Left ventricle myocardium superior (tissue), 1 donor: ENCODE measurements at places on chromosomes 5 and 9.

DNA sequence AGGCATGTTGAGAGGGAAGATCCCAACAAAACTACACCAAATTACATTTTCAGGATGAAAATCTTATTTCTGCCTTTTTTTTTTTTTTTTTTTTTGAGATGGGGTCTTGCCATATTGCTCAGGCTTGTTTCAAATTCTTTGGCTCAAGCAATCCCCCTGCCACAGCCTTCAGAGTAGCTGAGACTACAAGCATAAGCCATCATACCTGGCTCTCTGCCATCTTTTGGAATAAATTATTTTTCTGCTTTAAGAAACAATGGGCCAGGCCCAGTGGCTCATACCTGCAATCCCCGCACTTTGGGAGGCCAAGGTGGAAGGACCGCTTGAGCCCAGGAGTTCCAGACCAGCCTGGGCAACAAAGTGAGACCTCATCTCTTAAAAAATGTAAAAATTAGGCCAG lies 14.3 kb downstream of the AFF4 start:
- no peak for DNase-seq

DNA sequence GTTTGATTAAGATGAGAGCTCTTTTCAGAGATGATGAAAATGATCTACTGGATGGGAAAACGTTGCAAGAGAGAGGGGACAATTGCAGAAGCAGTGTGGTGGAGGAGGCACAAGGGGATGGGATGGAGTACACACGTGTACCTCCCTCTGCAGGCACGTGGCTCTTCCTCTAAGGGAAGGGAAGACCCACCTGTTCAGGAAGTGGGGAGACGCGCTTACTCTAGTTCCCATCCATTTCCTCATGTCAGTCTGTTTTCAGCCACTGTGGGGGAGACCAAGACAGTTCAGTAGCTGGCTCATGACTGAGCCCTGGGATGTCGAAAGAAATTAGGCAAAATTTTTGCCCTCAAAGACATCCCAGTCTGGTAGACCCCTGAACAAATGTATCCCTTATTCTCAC lies 619.2 kb upstream of the CLINT1 start:
- DNase-seq: no peak

DNA sequence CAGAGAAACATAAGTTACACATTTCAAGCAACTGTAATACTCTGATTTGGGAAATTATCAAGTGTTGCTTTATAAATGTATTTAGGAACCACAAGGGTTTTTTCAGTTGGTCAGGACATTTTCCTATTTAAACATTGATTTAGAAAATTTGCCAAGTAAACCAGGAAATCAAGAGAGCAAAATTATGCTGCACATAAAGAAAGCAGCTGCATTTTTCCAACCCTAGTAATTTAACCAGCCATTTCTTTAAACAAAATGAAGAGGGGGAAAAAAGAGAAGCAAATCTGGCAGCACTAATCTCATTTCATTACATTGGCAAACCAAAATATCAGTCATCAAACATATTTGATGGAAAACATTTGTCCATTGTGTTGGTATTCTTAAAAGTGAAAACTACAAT lies 271.4 kb downstream of the TLE1 start:
- DNase-seq: no peak

- no peak for DNase-seq
Measured at GRCh38 chr5:173953528-173954090, 35.4 kb upstream of the C5orf47 start.

- no peak for DNase-seq
Measured at GRCh38 chr5:124263680-124264491, 482.6 kb downstream of the ZNF608 start.

DNA sequence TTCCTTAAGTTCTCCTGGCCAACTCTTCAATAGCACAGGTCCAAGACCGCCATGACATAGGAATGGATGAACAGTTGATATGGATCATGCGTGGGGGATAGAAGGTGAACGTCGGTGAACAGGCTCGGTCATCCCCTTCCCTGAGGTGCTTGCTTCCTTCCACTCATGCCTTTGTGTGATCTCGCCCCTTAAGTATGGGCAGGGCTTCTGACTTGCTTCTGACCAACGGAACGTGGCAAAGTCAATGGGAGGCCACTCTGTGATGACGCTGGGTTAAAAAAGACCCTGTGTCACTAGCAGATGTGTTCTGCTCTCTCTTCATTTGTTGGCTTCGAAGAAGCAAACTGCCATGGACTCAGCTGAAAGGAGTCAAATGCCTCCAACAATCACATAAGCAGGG lies 240.5 kb upstream of the TUT7 start:
- no peak for DNase-seq

GRCh38 chr9:108850293-108850897 lies 5.4 kb downstream of the ACTL7B start:
- no peak for DNase-seq

- no peak for DNase-seq
Measured at GRCh38 chr9:25709941-25710340, 31.7 kb upstream of the TUSC1 start.

GRCh38 chr9:70020217-70020616 lies 23.4 kb upstream of the MAMDC2 start:
- no peak for DNase-seq

DNA sequence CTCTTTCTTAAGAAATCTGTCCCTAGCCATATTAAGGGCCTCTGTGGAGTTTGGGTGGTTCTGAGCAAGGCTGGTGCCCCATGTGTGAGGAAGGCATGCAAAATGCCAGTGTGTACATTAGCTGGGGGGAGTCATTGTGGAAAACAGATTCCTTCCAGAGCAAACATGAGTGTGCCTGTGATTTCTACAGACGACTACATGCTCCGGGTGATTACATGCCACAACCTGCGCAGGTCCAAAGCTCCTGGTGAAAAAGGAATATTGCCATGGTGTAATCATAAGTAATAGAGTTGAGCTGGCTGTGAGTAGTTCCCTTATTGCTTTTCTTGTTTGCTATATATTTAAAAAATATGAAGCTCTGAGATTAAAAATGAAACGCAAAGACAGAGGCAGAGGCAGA lies 102.1 kb downstream of the ACER2 start:
- no peak for DNase-seq

GRCh38 chr9:15227491-15227890 lies 79.5 kb downstream of the TTC39B start:
- DNase-seq: no peak

GRCh38 chr9:95978106-95978505 lies 102.6 kb downstream of the ERCC6L2 start:
- no peak for DNase-seq

DNA sequence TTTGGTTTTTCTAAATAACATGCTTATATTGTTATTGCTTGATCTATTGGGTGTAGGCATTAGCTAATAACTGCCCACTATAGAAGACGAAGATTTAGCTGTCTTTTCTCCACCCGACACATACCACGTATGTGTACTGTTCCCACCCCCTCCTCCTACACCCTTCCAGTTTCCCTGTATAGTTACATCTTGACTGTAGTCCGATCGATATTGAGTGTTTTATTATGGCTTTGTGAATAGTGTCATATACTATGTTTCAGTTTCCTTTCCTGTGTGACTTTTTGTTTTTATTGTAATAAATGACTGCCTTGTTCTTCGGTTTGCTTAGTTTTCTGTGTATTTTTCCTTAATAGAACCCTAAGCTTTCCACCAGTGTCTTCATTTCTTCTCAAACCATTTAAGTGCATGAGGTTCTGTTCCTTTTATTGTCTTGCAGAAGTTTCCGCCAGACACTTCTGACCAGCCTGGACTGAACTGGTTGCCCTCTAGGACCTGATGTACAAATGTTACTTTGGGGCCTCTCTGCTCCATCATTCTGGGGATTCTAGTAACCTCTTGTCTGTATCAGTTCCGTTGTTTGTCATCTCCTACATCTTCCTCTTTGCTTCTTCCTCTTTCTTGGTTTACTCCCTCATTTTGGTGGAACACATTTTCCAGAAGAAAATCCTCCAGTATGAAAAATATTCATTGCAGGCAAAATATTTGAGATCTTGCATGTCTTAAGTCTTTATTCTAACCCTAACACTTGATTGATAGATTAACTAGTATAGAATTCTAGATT lies 61.8 kb downstream of the PRKACG start:
- no peak for DNase-seq

DNA sequence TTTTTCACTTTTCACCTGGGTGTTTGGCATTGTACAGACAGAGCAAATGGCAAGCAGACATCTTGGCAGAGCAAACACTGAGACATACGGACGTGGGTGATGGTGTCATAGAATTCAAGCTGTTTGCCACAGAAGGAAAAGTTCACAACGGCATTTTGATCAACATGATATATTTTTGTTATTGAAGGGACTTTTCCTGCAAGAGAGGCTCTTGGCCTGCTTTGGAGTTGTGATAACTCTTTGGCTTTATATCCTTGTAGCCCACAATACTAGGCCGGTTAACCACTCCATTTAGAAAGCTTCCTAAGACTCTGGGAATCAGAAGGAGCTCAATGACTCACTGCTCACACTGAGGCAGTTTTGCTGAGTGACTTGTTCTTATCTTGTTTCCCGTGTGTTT lies 1038.3 kb downstream of the TLE1 start:
- no peak for DNase-seq
